SJCRH30 (cell line): ENCODE measurements at places on chromosomes 7 and 10.
A peak's percentile ranks its signal among the peaks of the same experiment; 100 is the strongest.

- peak; percentile 81 for DNase-seq
Observed at GRCh38 chr7:27113991-27114769, 11.7 kb upstream of the HOXA2 start.

DNA sequence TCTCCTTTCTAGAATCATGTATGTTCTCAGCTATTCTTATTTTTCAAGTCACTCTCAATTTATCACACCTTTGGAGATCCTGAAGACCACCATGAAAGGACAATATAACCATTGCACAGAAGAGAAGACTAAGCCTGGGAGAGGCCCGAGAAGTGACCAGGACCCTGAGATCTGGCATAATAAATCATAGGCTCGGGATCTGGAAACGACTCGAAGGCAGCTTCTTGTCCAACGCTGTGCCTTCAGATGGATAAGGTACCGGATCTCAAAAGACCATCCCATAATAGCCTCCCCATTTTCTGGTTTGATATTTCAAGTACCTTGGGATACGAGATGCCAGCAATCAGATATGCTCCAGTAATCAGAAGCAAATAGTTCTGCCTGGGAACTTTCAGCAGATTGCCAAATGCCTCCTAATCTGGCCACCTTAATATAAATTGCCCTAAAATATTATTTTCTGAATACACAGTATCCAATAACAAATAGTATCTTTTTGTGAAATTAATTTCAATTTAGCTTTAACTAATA is 179.2 kb upstream of the ZMIZ1 start:
- no peak for DNase-seq

DNA sequence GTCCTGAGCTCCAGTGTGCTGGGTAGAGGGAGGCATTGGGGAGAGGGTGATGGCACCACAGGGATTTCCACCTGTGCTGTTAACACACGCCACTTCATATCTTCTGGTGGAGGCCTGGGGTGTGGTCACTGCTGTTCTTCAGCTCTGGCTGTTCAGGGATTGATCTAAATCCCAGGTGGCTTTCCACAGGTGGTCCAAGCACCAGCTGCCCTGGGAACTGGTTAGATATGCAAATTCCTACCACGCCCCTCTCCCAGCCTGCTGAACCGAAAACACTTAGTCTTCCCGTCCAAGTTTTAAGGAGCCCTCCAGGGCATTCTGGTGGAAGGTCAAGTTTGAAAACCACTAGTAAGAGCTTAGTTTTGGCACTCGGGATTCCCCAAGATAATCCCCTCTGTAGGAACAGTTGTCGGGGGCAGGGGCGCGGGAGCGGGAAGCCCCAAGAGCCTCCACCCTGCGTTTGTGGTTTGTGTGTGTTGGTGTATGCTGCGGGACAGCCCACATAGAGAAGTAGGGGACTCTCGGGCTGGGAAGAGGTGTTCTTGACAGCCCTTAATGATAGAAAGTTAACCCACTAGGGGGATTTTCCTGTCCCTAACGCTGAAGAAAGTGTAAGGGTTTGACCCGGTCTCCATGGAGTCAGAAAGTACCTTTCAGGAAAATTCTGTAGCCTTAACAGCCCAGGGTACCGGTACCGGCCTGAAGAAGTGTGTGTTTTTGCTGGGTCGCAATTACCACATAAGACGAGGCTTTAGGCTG is 5.1 kb downstream of the DEPP1 start:
- peak; percentile 44 for DNase-seq

- DNase-seq = peak; percentile 92
Observed at GRCh38 chr10:126476246-126476645, 88.0 kb upstream of the ADAM12 start.

DNA sequence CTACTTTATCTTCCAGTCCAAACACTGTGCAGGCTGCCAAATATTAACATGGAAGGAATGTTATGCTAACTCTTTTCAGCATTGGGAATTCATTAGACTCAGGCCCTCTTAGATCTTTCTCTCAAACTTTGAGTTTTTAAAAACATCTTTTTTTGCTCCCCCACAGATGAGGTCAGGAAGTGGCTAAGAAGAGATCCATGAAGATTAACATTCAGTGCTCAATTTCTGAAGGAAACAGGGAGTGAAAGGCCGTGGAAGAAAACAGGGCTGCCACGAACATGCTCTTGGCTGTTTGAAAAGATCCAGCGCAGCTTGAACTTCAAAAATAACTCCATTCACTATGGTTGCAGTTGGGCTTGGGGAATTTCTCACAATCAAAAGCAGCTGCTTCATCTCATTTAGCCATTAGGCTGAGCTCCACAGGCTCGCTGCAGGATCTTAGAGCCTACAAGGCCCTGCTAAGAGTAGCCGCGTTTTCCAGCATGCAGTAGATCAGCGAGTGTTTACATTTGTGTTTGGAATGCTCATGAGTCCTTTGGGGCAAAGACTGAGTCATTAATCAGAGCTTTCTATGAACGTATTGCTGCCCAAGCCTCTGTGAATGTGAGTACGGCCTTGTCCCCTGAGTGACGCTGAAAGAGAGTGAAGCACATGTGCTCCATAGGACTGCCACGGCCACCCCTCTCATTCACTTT is 41.2 kb upstream of the TNS3 start:
- DNase-seq = peak; percentile 75

GRCh38 chr10:27660711-27661110 is 84.9 kb downstream of the MKX start:
- no peak for DNase-seq

- DNase-seq = no peak
Observed at GRCh38 chr10:60490013-60490412, 100.3 kb upstream of the ANK3 start.

DNA sequence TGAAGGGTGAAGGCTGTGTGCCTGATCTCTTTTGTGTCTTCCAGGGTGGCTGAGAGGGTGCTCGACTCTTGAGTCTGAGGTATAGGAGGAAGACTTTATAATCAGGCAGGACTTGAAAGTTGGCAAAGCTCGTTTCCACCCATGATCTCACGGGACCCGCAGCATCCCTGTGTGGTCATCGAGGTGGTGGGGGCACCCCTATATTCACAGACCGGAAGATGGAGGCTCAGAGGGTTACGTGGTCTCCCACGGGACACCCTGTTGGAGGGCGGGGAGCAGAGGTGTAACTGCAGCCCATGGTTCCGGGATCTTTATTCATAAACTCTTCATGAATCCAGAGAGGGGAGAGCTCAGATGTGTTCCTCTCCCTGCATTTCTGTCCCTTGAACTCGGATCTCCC is 9.6 kb upstream of the SHH start:
- no peak for DNase-seq

DNA sequence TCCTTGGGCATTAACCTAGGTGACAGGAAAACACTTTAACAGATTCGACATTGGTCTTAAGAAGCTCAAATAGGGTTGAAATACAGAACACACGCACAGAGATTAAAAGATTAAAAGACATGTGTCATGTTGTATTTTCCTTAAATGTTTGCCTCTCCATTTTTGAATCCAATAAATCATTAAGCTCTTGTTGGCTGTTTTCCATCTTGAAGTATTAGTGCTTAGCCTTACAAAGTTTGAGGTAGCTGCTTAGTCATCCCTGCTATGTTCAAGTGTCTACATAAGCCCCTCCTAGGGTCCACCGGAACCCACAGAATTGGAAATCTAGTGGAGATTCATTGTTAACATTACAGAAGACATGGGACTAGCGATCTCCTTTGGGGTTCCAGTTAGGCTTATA is 12.7 kb upstream of the GJD4 start:
- no peak for DNase-seq

DNA sequence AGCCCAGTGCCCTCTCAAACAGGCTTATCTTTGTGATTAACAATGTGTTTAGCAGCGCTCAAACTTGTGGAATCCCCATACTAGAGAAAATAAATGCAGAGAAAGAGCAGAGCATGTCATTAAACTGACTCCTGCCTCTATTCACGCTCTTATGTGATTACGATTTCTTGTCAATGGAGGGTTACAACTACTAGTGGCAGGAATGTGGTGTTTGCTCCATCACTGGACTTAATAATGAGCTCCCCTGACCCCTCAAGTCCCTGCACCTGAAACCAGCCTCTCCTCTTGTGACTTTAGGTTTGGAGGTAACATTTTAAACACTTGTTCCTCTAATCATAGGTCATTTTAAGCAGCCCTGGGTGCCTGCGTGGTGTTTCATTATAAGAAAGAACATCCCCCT is 121.9 kb downstream of the PLPP4 start:
- DNase-seq = no peak

DNA sequence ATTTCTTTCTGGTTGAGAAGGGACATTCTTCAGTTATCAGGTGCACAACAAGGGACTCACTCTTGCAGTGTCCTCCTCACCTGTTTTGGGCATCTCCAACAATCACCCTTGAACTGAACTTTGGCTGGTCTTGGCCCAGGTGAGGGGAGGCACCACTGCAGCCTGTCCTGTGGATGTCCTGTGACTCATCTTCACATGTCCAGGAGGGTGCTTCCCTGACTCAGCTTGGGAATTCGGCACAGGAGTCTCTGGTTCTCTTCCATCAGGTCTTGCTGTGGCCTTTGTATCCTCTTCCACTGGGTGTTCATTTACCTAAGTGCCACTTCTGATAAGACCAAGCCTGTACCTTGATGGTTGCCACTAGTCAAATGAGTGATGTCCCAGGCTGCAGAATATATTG is 196.7 kb upstream of the MKI67 start:
- DNase-seq = no peak

DNA sequence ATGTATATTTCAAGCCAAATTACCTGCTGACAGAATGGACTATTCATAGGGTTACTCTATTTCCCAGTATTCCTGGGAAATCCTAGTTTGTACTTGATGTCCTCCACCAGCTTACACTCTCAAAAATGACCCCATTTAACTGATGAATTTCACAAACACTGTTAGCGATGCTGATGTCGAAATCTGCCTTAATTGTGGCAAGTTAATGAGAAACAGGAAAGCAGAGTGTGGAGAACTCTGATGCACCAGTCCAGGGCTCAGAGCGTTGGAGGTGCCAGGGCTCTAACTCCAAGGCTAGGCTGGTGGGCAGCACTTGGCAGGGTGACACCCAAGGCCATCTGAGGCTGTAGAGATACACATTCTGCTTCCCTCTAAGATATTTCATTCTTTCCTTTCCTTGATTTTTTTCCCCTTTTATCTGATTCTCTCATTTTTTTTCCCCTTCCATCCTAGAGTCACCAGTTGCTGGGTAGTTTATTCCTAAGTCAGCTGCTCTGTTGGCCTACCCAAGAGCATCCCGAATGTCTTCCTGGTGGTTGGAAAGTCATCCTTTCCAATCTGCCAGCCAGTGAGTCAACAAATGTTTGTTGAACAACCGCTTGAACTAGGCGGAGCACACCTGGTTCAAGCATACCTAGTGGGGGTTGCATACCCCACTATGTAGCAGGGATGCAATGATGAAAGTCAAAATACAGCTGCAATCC is 525.0 kb upstream of the NRP1 start:
- DNase-seq = no peak

DNA sequence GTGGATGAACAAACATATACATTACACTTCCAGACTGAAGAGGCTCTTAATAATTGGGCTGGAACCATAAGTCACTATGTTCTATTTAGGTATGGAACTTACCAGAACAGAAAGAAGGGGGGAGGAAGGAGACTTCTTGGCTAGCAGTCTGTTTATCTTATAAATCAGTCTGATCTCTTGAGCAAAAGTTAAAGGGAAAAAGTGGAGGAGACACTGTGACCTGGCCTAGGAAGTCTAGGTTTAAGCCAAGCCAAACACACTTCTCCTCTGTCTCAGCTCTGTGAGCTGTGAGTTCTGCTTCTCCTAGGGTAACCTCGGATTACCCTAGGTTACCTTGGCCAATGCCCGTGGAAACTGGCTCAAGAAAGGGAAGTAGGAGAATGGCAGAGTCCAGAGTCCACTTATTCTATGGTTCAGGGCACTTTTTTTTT is 95.2 kb downstream of the PFKFB3 start:
- no peak for DNase-seq

DNA sequence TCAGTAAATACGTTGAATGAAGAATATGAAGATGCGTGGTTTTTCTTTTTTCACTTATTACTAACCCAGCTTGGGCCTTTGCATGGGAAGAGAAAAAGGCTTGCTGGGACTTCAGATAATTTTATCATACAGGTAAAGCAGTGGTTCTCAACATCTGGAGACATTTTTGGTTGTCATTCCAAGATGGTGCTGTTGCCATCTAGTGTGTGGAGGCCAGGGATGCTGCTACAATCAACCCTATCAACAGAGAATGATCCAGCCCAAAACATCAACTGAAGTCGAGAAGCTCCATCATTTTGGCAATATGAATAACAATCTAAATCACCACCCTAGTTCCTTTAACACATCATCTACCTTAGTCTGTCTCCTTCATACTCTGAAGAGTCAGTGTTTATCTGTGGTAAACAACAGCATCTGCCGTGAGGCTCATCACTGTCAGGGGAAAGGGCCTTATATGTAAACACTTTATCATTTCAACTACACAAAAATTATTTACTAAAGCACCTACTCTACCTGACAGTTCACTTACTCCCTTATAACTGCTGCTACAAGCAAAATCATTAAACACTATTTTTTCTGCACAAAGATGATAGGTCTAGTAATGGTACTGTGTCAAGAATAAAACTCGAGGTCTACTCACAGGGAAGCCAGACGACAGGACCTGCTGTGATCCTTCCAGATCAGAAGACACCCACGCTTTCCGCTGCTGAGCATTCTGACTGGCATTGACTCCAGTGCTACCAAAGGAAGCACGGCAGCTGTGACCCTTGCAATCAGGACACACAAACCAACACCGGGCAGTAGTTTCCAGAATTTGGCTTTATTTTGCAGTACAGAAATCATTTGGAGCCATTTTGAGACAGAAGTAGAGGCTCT is 48.6 kb downstream of the GDI2 start:
- DNase-seq = no peak

GRCh38 chr10:90051474-90051873 is 350.1 kb downstream of the KIF20B start:
- no peak for DNase-seq

GRCh38 chr10:46272863-46273415 is 13.9 kb upstream of the ANTXRL start:
- DNase-seq = no peak

- peak; percentile 37 for DNase-seq
Observed at GRCh38 chr10:114682532-114682931, 24.5 kb upstream of the ABLIM1 start.

GRCh38 chr7:89247207-89247606 is 451.7 kb upstream of the TEX47 start:
- no peak for DNase-seq

- no peak for DNase-seq
Observed at GRCh38 chr7:27905951-27906350, 166.0 kb downstream of the TAX1BP1 start.

DNA sequence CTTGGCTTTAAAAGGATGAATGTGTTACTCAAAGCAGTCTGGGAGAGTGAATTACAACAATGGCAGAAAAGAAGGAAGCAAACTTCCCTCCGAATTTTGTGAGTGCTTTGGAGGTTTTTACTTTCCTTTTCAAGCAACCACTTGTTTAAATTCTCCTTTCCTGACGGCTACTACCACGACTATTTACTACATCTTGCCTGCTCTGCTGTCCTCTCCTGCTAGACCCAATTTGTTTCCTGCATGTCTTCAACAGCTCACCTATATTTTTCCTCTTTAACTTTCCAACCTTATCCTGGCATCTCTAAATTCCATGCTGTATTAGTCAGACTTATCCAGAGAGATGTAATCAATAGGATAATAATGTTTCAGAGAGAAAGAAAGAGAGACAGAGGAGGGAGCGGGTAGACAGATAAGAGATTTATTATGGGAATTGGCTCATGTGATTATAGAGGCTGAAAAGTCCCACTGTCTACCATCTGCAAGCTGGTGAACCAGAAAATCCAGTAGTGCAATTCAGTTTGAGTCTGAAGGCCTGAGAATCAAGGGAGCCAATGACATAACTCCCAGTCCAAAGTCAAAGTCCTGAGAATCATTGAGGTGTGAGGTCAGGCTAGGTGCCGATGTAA is 42.8 kb upstream of the SLC13A1 start:
- no peak for DNase-seq

- DNase-seq = no peak
Observed at GRCh38 chr7:34452363-34452762, 205.7 kb upstream of the NPSR1 start.
